ENCODE measurements at places on chromosomes 16 and 17.

DNA sequence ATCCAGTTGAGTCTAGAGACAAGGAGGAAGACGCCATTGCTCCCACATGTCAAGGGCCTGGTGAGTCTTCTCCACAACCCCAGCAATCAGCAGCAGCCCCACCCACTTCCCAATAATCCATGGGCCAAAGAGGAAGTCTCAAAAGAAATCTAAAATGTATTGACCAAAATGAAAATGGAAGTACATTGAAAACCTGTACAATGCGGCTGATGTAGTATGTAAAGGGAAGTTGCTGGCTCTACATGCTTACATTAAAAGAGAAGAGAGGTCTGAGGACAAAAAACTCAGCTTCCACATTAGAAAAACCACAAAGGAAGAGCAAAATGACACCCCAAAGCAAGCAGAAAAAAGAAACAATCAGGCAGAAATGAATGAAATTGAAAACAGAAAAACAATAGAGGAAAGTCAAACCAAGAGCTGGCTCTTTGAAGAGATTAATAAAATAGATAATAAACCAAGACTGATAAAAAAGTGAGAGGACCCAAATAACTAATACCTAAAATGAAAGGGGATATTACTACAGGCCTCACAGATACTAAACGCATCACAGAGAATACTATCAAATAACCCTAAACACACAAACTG is 100.6 kb upstream of the METRNL start:
- H3K27ac ChIP-seq = no peak overlapping the region
- no peak overlapping the region for H3K4me3 ChIP-seq
- H3K36me3 ChIP-seq = no peaks in the 10 kb centered on the region
- no peak for DNase-seq
- no peaks in the 10 kb centered on the region for H3K27me3 ChIP-seq
- no peaks in the 10 kb centered on the region for H3K4me1 ChIP-seq

GRCh38 chr17:5975661-5976060 is 94.5 kb upstream of the WSCD1 start:
- no peaks in the 10 kb centered on the region for H3K27me3 ChIP-seq
- no peaks in the 10 kb centered on the region for H3K36me3 ChIP-seq
- no peak overlapping the region for H3K27ac ChIP-seq
- no peak overlapping the region for H3K4me3 ChIP-seq
- no peaks in the 10 kb centered on the region for H3K4me1 ChIP-seq
- DNase-seq = no peak

DNA sequence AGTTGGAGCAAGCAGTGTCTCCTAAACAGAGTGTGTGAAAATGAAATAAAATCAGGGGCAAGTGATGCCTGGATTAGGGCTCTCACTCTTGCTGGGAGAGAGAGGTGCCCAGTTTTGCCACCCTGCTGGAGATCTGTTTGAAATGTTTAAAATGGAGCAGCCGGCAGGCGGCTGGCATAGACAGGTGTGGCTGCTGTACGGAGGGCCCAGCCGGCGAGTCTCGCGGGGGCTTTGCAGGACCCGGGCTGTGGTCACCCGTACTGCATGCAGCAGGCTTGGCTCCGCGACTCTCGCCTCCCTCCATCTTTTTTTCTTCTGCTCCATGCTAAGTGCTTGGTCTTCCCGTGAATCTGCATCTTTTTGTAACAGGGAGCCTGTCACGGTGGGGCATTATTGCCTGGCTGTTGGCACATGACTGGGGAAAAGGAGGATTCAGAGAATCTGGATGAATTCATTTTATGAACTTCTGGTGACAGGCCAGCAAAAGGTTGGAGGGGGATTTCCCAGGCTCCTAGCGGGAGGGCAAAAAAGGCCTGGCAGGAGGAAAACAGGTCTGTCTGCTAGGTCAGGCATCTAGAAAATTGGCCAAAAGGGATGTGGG is 1.8 kb downstream of the ZNRF1 start:
- H3K27ac ChIP-seq = no peak overlapping the region
- peaks cover 10% of the 10 kb centered on the region for H3K36me3 ChIP-seq
- DNase-seq = peak; percentile 45
- peak overlapping the region; percentile 85 for H3K4me3 ChIP-seq
- H3K4me1 ChIP-seq = peaks cover 30% of the 10 kb centered on the region
- H3K27me3 ChIP-seq = no peaks in the 10 kb centered on the region

DNA sequence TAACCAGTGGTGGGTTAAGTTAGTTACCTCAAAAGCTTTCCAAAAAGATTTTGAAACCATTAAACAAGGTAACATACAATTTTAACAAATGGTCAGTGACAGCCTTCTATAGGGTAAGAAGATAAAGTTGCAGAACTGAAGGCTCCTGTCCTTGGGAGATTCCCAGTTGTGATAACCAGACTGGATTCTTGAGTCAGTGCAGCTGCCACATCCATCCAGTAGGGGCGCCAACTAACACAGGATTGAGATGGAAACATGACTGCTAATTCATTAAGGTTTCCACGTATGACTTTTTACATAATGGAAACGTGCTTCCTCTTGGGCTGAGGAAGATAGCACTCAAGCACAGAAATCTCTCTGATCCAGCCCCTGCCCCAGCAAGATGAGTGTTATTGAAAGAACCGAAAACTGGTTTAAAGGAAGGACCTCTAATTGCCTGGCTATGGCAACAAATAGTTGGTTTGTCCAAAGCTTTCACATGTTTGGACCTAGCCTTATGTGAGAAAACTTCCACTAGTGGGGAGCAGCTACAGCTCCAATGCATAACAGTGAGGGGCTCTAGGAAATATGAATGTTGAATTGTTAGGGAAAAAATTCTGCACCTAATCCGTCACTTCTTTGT is 269.8 kb upstream of the MYOCD start:
- no peaks in the 10 kb centered on the region for H3K27me3 ChIP-seq
- no peaks in the 10 kb centered on the region for H3K36me3 ChIP-seq
- no peaks in the 10 kb centered on the region for H3K4me1 ChIP-seq
- no peak for DNase-seq

- no peaks in the 10 kb centered on the region for H3K36me3 ChIP-seq
- peaks cover 39% of the 10 kb centered on the region for H3K27me3 ChIP-seq
- no peak overlapping the region for H3K27ac ChIP-seq
- no peak for DNase-seq
Observed at GRCh38 chr17:74008196-74008595, 195.3 kb upstream of the RPL38 start.

- H3K36me3 ChIP-seq = peaks cover 85% of the 10 kb centered on the region
- H3K4me3 ChIP-seq = peak overlapping the region; percentile 34
- peak overlapping the region; percentile 70 for H3K27ac ChIP-seq
- DNase-seq = no peak
Observed at GRCh38 chr17:40341808-40342503, 22.6 kb downstream of the GJD3 start.

DNA sequence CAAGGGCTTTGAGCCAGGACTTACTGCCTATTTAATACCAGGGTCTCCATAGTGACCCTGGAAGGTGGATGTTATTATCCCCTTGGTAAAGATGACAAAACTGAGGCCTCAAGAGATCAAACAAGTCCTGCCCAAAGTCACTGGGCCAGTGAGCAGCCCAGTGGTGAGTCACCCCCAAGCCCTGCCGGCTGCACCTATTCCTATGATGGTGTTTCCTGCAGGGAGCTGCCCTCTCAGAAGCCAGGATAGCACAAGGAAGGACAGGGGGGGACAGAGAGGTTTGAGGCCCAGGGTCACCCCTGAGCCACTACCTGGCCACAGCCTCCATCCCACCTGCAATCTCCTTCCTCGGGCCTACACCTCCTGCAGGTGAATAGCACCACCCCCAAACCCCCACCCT is 90.9 kb downstream of the SDK2 start:
- no peak overlapping the region for H3K27ac ChIP-seq
- H3K27me3 ChIP-seq = peaks cover 77% of the 10 kb centered on the region
- H3K4me1 ChIP-seq = no peaks in the 10 kb centered on the region
- no peaks in the 10 kb centered on the region for H3K36me3 ChIP-seq
- H3K4me3 ChIP-seq = no peak overlapping the region
